A549 treated with ZK216348 at 1 μM for 4 hours (cell line): ENCODE measurements at places on chromosomes 4 and X. TPM values are rescaled to one million over a fixed set of nuclear protein-coding genes. Genes with fewer than 3 reads are reported as not detected.

EDNRA gene
- total RNA-seq, result 0.31 to 1.1 TPM (median 0.36 TPM) in 5 replicates

XAGE1A gene
- 14.6 to 60.9 TPM (median 33.9 TPM) in 5 replicates for total RNA-seq

SSX1 gene
- not detected in 5 replicates for total RNA-seq

CEP135 gene
- 3.2 to 6.7 TPM (median 4.9 TPM) in 5 replicates for total RNA-seq

RAP2C gene
- total RNA-seq, result 22.4 to 47.5 TPM (median 28.8 TPM) in 5 replicates

CYSLTR1 gene
- total RNA-seq, result not detected in 5 replicates

PGAM4 gene
- 0.33 to 0.54 TPM (median 0.49 TPM) in 4 of 5 replicates, not detected in the other for total RNA-seq

HOPX gene
- total RNA-seq, result not detected in 5 replicates

NAP1L5 gene
- 1.3 to 2.5 TPM (median 2.0 TPM) in 5 replicates for total RNA-seq

PAGE1 gene
- total RNA-seq, result 0.25 to 0.44 TPM in 2 of 5 replicates, not detected in the others

BCLAF3 gene
- 2.2 to 4.9 TPM (median 3.5 TPM) in 5 replicates for total RNA-seq

PCSK1N gene
- total RNA-seq, result 14.2 to 57.6 TPM (median 52.0 TPM) in 5 replicates

NHS gene
- total RNA-seq, result 2.3 to 4.3 TPM (median 2.9 TPM) in 5 replicates

GCNA gene
- total RNA-seq, result 1.5 to 2.4 TPM (median 1.7 TPM) in 5 replicates

BEND2 gene
- not detected in 5 replicates for total RNA-seq

RBMX2 gene
- 29.3 to 37.8 TPM (median 30.7 TPM) in 5 replicates for total RNA-seq

SPARCL1 gene
- not detected in 5 replicates for total RNA-seq

ARHGAP24 gene
- total RNA-seq, result 2.9 to 4.5 TPM (median 3.9 TPM) in 5 replicates

FGF5 gene
- 0.27 to 0.72 TPM (median 0.32 TPM) in 5 replicates for total RNA-seq

SERPINA7 gene
- not detected in 5 replicates for total RNA-seq

CWH43 gene
- not detected in 5 replicates for total RNA-seq

ARHGAP36 gene
- not detected in 5 replicates for total RNA-seq

BGN gene
- total RNA-seq, result 0.12 to 0.26 TPM (median 0.18 TPM) in 4 of 5 replicates, not detected in the other

SPANXC gene
- 0.74 to 2.4 TPM (median 0.76 TPM) in 3 of 5 replicates, not detected in the others for total RNA-seq

TCEAL7 gene
- total RNA-seq, result not detected in 5 replicates

PAGE2 gene
- not detected in 5 replicates for total RNA-seq

SUPT20HL2 gene
- total RNA-seq, result not detected in 5 replicates

SMARCA5 gene
- 17.0 to 29.2 TPM (median 20.7 TPM) in 5 replicates for total RNA-seq

MAP7D2 gene
- 5.2 to 6.3 TPM (median 5.7 TPM) in 5 replicates for total RNA-seq

PTTG2 gene
- total RNA-seq, result not detected in 5 replicates

RENBP gene
- 0.38 TPM in 1 of 5 replicates, not detected in the others for total RNA-seq

SPANXN2 gene
- not detected in 5 replicates for total RNA-seq

AADAT gene
- total RNA-seq, result 6.7 to 9.7 TPM (median 8.8 TPM) in 5 replicates

HSFX2 gene
- 0.20 to 0.30 TPM in 2 of 5 replicates, not detected in the others for total RNA-seq

RASSF6 gene
- 0.50 to 1.2 TPM (median 0.80 TPM) in 5 replicates for total RNA-seq

SLC16A2 gene
- 22.6 to 27.9 TPM (median 22.9 TPM) in 5 replicates for total RNA-seq

RASGEF1B gene
- not detected in 5 replicates for total RNA-seq

SH3D19 gene
- total RNA-seq, result 19.4 to 25.8 TPM (median 24.6 TPM) in 5 replicates

GABRG1 gene
- not detected in 5 replicates for total RNA-seq
